ENCODE measurements at places on chromosomes 2 and 18.

- no peak for DNase-seq
These were observed 568.8 kb upstream of the ZEB2 start for GRCh38 chr2:145088756-145089155.

GRCh38 chr2:132969371-132969985 lies 299.5 kb upstream of the LYPD1 start:
- no peak for DNase-seq

GRCh38 chr2:46490521-46491141 lies 11.3 kb downstream of the TMEM247 start:
- no peak for DNase-seq

GRCh38 chr2:193584522-193584938 lies 1389.8 kb upstream of the TMEFF2 start:
- no peak for DNase-seq

DNA sequence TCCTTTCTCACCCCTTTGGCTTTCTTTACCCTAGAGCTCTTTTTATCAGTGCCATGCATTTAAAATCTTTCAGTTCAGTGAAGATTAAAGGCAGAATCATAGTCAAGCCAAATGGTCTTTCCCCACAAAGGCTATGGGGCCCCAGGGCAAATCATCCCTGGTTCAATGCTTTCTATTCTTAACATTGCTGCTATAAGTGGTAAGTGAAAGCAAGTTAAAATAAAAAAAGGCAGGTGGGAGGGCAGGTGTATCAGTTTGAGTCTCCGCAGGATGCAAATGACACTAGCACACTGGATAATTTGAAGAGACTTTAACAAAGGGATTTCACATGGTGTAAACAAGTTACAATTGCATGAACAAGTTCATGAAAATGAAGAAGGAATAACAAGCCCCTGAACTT lies 757.4 kb downstream of the SATB2 start:
- DNase-seq, result no peak

DNA sequence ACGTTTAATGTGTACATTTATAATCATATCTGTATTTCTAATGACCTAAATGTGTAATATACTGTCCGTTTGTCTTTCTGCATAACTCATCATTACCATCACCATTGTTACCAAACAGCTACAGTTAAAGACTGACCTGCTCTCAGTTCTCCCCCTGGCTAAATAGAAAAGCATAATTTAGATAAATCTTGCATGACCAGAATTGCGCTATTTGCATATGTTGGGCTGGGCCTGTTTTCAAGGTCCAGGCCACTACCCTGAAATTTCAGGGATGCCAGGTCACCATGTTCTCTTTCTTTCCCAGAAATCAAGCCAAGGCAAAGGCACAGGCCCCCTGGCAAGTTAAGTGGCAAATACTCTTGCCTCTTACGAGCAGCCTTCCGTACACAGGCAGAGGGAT lies 78.4 kb downstream of the MARCHF4 start:
- DNase-seq, result no peak

GRCh38 chr18:48181857-48182256 lies 227.3 kb downstream of the ZBTB7C start:
- DNase-seq, result no peak

DNA sequence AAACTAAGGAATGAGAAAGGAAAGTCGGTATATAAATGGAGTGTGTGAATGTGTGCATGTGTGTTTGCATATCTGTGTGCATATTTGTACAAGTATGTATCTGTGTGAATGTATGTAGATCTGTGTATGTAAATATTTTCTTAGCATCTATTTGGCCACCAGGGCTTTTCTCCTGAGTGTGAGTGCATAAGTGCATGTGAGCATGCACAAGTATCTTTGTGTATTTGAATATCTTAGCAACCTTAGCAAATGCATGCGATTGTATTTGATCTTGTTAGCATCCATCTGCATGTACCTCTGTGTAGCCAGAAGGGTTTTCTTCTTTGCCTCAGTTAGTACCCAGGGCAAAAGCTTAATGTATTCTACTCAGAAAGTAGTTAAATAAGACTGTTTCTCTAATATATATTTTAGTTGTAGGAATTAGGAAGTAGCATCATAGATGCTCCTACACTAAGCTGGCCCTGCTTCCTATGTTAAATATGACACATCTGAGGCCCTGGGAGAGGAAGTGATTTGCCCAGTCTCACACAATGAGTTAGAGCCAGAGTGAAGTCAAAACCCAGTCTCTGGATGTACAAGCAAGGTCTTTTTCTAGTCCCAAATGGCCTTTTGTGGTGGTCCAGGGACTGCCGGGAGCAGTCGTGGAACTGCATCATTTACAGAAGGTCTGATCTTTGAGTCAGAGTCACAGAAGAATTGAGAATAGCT lies 9.2 kb downstream of the FKBP1B start:
- DNase-seq, result no peak

DNA sequence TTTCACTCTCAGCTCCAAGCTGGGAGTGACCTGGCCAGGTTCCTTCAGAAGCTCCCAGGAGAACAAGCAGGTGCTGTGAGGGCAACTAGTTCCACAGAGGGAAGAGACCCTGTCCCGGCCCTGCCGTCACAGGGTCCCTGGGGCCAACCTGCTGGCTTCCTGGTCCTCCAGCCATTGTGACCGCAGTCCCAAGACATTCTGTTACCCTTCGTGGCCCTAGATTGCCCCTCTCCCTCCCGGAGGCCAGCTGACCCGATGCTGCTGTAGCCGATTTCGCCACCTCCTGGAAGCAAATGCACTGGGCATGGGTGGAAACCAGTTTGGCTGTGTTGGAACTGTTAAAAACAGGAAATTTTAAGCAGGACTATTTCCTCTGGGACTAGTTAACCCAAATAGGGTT lies 55.4 kb downstream of the EPAS1 start:
- no peak for DNase-seq

Data from stimulated activated CD4-positive, alpha-beta T cell treated with anti-CD3 and anti-CD28 coated beads, Interleukin-1b, Interleukin-23, amount 100 ng/mL, for 1 hour (primary cell).